ENCODE measurements at places on chromosomes 5 and 9. TPM values are rescaled to one million over a fixed set of nuclear protein-coding genes. Genes with fewer than 3 reads are reported as not detected.

GRCh38 chr5:161765611-161766010 is 80.1 kb downstream of the GABRA6 start:
- no peak for DNase-seq

DNA sequence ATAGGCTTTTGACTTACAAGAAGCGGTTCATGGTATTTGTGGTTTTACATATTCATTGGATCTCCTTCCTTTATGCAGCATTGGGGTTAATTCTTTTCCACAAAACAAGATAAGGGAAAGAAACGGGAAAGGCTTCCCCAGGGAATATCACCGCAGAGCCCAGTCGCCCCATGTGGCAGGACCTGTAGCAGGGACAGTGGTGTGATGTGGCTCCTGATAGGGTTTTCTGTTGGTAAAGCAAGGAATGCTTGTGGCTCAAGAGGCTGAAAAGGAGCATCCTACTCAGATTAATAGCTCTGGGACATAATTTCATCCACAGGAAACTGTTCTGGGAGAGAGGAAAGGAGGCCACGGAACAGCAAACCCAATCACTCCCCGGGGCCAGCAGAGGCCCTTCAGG is 699.9 kb downstream of the MTRR start:
- no peak for DNase-seq

Gene LCN9
- 3.7 TPM for total RNA-seq

Gene SOHLH1
- total RNA-seq = not detected

Gene NR2F1
- not detected for total RNA-seq

Gene SNAPC4
- 15.1 TPM for total RNA-seq

Data from H1 (cell line).